H7 (cell line): ENCODE measurements at places on chromosomes 6 and 20. TPM values are rescaled to one million over a fixed set of nuclear protein-coding genes. Genes with fewer than 3 reads are reported as not detected.

ADGRG6 gene
- 0.96 and 4.4 TPM in 2 replicates for total RNA-seq

HLA-DOA gene
- total RNA-seq, result 2.3 and 6.1 TPM in 2 replicates

BPIFB4 gene
- total RNA-seq, result not detected in 2 replicates

- DNase-seq, result no peak
Observed at GRCh38 chr20:2330090-2330695, 34.4 kb downstream of the TGM3 start.

GRCh38 chr6:45483021-45483420 is 105.3 kb upstream of the SUPT3H start:
- DNase-seq, result no peak

GRCh38 chr6:158662954-158663624 is 13.2 kb downstream of the SYTL3 start:
- DNase-seq, result no peak

GRCh38 chr6:168608113-168608400 is 167.1 kb downstream of the SMOC2 start:
- no peak for DNase-seq

DNA sequence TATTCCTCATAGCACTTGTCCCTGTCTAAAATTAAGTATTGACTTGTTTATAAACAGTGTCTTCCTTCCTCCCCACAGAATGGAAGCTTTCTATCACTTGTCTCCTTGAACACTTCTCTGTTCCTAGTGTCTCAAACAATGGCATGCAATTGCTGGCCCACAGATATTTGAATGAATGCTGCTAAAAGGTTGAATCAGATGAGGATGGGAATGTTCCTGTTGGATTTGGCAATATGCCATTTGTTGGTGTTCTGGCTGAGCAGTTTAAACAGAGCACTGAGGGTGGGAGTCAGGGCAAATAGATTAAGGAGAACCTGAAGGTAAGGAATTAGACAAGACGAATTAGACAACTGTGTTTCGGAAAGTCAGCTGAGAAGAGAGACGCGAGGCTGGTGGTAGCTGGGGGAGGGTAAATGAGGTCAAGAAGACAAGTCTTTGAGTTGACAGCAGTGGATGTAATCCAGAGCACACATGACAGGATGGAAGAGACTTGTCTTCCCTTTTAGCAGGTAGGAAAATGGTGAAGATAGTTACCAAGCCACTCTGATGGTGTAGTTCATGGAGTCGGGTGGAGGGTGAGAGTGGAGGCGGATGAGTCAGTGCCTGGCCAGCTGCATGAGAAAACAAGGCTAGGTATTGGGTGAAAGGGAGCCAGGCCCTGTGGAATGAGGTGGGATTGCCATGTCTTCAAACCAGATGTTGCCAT is 58.3 kb upstream of the GNRH2 start:
- DNase-seq, result no peak

DNA sequence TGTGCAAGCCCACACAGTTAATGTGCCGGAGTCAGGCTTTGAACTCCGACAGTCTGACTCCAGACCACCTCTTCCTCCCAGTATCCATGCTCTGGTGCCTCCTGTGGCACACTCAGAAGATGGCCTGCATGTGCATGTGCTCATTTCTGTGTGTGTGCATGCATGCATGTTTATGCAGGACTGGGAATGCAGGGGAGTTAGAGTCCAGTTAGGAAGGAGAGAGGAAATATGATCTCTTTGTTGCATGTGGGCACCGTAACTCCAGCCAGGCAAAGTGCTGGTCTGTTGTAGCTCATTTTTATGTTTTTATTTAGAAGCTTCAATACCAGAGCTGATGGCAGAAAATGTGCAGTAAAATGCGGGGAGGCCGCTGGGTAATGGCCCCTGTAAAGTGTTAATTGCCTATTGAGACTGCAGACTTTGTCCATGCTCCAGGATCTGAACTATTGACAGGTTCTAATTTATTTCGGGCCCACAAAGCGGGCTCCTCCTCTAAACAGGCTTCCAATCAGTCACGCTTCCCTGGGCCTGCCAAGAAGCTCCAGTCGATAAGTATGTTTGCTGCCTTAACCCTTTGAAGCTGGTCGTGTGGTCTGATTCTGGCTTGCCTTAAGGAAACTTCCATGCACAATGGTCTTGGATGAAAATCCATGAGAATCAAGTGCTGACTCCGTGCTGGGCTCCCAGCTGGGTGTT is 248.3 kb downstream of the DHX35 start:
- no peak for DNase-seq

DNA sequence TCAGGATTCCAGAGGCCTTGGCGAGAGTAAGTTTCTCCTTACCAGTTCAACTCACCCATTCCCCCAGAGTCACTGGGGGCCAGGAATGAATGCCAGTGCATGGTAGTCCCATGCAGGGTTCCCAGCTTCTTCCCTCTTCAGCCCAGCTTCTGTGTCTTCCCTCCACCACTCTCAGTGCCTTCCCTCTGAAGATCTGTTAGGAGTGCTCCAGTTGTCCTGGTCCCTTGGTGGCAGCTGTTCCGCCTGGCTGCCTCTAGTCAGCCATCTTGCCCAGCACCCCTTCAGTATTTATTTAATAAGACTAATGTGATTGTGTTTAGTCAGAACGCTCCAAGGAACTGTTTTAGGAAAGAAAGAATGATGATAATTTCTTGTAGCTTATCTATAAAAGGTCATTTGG is 23.1 kb downstream of the FIG4 start:
- no peak for DNase-seq
